Dorsolateral prefrontal cortex (tissue), 122 donors: ENCODE measurements at places on chromosomes 12 and 14. TPM values are rescaled to one million over a fixed set of nuclear protein-coding genes. Genes with fewer than 3 reads are reported as not detected.

- no peak for DNase-seq
Observed at GRCh38 chr12:100356644-100357223, at the start of gene SLC17A8. Gene SLC17A8 (plus strand): TSS chr12:100357074. CDS start chr12:100357392, 318 bp downstream.

- DNase-seq = no peak
Observed at GRCh38 chr12:75048767-75049166, 160.9 kb downstream of the KCNC2 start.

DNA sequence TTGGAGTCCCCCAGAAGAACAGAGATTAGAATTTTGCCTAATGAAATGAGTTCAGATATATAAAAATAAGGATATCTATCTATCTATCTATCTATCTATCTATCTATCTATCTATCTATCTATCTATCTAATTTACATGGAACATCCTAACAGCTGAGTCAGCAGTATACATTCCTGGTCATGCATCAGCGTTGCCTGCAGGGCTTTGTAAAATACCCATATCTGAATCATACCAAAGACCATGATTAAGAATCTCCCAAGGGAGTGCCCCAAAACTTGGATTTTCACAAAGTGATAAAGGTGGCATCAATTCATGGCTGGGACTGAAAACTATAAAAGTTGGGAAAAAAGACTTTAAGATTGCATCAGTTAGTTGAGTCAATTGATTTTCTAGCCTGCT, 32.7 kb upstream of the SYT10 start:
- DNase-seq = no peak

DNA sequence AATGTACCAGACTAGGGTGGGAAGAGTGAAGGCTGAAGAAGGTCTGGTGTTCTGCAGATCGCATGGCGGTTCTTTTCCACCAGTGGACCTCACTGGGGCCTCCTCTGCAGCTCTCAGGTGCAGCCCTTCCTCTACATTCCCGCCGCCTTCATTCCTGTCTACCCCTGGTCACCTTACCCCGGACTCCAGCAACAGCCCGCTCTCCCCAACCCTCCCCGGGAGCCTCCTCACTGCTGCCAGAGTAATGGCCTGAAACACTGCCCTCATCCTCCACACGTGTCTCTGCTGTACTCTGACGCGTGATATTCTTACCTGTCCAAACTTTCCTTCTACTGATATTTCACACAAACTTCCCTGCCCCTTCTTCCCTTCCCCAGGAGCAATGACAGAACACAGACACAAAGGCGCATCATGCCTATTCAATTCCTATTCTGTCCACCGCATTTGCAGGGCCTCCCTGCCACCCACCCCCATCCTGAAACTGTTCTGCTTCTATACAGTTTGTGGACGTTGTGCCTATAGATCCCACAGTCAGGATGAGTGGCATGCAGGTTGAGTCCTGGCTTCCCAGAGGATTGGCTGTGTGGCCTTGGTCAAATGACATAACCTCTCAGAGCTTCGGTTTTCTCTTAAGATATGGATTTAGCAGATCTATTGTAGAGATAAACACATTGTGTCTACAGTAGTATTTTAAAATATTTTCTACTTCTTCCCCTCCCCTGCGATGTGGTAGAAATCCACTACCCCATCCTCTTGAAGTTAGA, 1.7 kb upstream of the NUAK1 start:
- no peak for DNase-seq

DNA sequence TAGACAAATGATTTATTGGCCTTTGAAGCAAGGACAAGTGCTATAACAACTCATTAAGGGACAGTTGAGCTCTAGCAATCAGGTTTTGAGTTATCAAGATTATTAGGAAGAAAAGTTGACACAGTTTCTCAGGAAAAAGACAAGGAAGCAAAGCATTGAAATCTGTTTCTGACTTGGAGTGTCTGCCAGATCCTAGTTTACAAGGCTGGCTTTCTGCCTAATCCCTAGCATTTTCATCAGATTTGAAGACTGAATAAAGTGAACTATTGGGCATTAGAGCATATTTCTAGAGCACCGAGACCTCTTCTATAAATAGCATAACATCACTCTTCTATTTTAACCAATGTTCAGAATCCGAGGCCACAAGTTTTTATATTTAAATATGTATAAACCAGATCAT, 7.0 kb downstream of the SYT1 start:
- no peak for DNase-seq

- no peak for DNase-seq
Observed at GRCh38 chr14:31320216-31320615, 100.1 kb downstream of the HEATR5A start.

DNA sequence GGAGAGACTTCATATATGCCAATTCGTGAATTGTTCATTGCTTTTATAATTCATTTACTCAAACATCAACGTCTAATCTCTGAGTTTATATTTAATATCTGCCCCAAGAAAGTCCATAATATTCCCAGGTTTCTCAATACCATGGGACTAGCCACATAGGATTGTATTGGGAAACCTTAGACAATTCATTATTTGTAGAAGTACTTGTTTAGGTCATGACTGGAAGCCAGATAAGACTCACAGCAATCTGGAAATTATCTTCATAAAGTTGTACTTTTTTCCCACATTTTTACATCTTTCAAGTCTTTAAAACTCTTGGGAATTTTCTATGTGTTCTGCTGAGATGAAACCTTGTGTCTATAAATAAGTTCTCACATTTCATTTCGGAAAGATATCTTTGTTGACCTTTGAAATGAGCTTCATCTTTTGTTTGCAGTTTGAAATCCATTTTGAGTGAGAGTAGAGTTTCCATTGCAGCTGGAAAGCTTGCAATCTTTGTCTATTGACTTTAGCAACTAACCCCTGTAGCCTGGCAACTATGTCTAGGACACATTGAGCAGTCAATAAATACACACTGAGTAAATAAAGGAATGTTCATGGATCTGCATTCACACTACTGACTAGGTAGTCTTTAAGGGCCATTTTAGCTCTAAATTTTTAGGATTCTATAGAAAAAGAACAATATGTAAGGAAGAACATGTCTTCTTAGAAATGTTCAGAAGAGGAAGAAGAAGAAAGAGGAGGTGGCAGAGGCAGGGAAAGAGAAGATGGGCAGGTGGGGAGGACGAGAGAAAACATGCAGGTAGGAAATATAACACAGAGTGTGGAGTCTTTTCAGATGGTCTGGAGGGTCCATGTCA, 154.4 kb downstream of the LRIG3 start:
- no peak for DNase-seq

DNA sequence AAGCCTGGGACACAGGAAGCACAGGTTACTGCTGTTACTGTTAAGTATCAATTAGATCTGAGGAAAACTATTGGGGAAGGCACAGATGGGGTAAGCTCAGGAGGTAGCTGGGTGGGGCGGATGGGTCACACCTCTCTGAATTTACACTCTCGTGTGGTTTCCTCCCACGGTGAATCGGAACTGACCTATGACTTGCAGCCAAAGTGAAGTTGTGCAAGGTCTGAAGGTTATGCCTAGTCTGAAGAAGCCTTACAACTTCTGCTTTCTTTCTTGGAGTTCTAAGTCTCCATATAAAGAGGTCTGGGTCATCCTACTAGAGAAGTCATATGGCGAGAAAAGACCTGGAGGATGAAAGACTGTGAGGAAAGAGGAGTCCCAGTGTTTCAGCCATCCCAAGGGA, 25.6 kb upstream of the GPATCH2L start:
- DNase-seq = no peak

DNA sequence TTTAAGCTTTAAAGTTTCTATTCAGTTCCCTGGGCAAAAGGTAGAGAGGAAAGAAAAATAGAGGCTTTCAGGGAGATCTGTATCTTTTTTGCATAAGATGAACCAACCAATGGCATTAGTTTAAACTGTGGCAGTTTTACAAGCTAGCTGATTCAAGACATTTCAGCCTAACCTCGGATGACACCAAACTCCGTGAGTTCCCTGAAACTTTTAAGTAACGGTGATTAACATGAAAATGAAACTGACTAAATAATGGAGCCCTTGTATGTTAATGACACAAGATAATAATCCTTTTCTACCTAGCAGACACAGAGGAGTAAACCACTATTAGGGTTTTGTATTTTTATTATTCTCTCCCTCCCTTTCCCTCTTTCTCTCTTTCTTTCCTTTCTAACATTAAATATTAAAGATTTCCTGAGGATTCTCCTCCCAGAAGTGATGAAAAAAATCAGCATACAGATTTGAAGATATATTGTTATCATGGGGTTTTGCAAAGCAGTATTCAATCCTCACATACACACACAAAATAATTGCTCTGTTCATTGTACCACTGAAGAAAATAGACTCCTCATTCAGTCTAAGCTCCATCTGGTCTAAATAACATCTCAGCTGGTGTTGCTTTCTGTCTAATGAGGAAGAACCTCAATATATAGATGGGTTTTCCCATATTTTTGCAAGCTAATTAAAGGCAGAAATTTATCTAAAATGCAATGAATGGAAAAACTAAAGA, 483.8 kb downstream of the NOVA1 start:
- DNase-seq = no peak

DNA sequence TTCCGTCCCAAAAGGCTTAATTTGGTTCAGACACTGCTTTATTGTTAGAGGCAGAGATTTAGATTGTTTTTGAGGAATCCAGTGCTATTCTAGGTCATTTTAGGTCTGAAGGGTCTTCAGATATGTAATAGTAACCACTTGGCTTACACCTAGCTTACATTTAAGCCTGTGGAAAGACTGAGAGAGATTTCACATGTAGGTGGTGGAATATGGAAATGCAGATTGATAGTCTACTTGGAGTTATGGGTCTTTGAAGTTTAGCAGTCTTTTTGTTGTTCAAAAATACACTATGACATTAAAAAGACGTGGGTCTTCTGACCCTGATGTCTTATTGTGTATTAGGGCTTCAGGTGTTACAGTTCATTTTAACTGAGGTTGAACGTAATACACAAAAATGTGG, 51.4 kb upstream of the CCT2 start:
- DNase-seq = no peak

- no peak for DNase-seq
Observed at GRCh38 chr12:3480764-3481163, 10.2 kb upstream of the PRMT8 start.

- DNase-seq = no peak
Observed at GRCh38 chr12:49905718-49906314, 2.1 kb upstream of the FAIM2 start.

- DNase-seq = no peak
Observed at GRCh38 chr12:52663420-52663819, 11.4 kb upstream of the KRT2 start.

DNA sequence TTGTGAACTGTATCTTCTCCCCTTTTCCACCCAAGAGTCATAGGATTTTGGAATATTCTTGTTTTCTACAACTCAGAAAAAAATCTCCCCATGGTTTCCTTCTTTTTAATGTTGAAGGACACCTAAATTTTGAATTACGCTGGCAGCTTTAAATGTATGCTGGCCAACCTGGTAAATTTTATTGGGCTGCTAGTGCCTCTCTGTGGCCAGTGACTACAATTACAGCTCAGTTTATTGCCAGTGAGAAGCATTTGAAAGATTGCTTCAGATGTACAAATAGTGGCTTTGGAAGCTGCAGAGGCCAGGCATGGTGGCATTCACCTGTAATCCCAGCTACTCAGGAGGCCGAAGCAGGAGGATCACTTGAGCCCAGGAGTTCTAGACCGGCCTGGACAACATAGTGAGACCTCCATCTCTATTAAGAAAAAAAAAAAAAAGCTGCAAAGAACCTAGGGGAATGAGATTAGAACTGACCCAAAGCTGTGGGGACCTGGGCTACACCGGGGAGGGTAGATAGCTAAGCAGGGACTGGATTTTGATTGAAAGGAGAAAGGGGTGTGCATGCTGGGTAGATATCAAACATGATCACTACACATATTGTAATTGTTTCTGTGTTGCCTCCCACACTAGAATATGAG, 7.6 kb upstream of the RAB21 start:
- peak; percentile 32 for DNase-seq

DNA sequence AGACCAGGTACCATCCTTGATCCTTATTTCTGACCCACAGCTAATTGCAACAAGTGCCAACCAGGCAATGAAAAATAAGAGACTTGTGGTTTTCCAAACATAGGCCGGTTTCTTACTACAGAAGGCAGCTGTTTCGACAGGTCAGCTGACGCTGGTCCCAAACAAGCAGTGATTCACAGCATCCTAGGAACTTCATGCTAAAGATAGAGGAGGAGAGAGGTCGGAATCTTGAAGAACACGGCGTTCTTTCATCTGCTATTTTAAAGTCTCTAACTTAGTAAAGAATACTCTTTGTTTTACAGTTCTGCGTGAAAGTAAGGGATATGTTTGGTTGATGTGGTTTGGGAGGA, 28.1 kb upstream of the ADGRD1 start:
- peak; percentile 38 for DNase-seq

GRCh38 chr12:116595186-116595585, 36.0 kb downstream of the MAP1LC3B2 start:
- no peak for DNase-seq

- DNase-seq = no peak
Observed at GRCh38 chr12:51075390-51075789, 8.0 kb downstream of the CSRNP2 start.

- no peak for DNase-seq
Observed at GRCh38 chr14:21537090-21537424, 10.9 kb upstream of the SALL2 start.

DNA sequence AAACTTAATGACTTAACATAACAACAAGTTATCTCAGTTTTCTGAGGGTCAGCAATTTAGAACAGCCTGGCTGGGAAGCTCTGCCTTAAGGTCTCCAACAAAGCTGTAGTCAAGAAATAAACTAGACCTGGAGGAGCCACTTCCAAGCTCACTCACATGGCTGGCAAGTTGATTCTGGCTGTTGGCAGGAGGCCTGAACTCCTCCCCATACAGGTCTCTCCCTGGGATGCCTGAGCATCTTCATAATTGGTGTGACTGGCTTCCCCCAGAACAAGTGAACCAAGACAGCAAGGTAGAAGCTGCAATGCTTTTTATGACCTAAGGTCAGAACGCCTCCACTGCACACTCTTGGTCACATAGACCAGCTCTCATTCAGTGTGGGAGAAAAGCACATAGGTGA, 128.3 kb downstream of the SAMD4A start:
- DNase-seq = no peak

GRCh38 chr12:52925717-52926595, 21.1 kb upstream of the KRT8 start:
- no peak for DNase-seq

DNA sequence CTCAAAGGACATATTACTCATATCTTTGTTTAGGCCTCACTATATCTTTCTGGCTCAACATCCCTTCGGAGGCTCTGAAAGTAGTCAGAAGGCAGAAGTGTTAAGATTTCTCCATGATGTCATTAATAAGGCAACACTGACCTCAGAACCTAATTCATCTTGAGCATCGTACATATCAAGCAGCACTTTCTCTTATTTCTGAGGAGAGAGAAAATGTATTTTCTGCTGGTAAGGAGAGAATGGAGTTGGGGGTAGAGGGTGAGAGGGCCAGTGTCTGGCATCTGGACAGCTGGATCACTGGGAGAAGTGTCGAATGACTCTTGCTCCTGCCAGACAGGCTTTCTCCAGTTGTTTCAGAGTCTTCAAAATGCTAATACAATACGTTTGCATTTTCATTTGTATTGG, 213.2 kb upstream of the PRICKLE1 start:
- DNase-seq = no peak

GRCh38 chr14:89490466-89490865, 73.4 kb upstream of the FOXN3 start:
- DNase-seq = no peak

Gene BBOF1
- 9.1 TPM for total RNA-seq

Gene APAF1
- total RNA-seq = 16.7 TPM

Gene NUP107
- 34.5 TPM for total RNA-seq

Gene HIF1A
- total RNA-seq = 62.3 TPM

Gene ANKRD33
- not detected for total RNA-seq

Gene LRFN5
- 53.4 TPM for total RNA-seq

Gene ALG10B
- total RNA-seq = 11.9 TPM

Gene HOXC12
- total RNA-seq = not detected

Gene RFX4
- total RNA-seq = 37.8 TPM

Gene STAC3
- 2.8 TPM for total RNA-seq

Gene TGFB3
- total RNA-seq = 37.9 TPM

Gene RPGRIP1
- total RNA-seq = 0.39 TPM

Gene PMEL
- total RNA-seq = not detected

Gene CKB
- total RNA-seq = 1,538 TPM
